Stimulated activated naive CD4-positive, alpha-beta T cell treated with Interleukin-2 at 50 U/mL for 16 hours (primary cell): ENCODE measurements at places on chromosomes 13 and 19.
A peak's percentile ranks its signal among the peaks of the same experiment; 100 is the strongest.

GRCh38 chr13:97743938-97744337, 209.5 kb upstream of the IPO5 start:
- DNase-seq = no peak

GRCh38 chr13:62524061-62524460, 1108.4 kb upstream of the PCDH20 start:
- no peak for DNase-seq

GRCh38 chr13:72570019-72570418, 157.4 kb downstream of the MZT1 start:
- DNase-seq = no peak

- no peak for DNase-seq
These were observed 109.4 kb upstream of the C1QTNF9B start for GRCh38 chr13:24006520-24007248.

DNA sequence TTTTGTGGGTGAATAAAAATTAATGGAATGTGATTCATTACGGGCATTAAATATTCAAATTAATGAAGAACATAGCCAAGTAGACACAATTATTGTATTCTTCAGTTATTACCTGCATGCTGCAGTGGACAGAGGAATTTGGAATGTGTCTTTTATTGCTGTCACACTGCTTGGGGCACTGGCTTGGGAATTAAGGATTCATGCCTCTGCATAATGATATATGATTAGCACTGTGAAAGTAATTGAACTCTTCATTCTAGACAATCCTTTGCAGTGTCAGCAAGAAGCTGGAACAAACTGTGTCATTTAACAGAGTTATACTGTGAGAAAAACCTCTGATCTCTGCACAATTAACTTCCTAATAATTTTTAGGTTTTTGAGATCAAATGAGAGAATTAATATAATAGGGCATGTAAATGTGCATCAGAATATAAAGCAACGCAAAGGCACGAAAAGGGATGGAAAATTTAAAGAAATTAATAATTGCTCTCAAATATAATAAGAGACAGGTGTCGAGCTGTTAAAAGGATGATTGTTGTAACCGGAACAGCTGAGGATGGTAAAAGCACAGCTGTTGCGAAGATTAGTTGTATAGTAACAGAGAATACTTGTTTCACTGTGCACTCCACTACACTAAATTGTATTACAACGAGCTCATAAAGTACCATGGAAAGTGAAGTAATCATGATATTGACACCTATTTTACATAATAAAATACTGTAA, 235.1 kb upstream of the MIR17HG start:
- no peak for DNase-seq

- no peak for DNase-seq
These were observed 68.3 kb downstream of the CEBPG start for GRCh38 chr19:33441828-33442227.

DNA sequence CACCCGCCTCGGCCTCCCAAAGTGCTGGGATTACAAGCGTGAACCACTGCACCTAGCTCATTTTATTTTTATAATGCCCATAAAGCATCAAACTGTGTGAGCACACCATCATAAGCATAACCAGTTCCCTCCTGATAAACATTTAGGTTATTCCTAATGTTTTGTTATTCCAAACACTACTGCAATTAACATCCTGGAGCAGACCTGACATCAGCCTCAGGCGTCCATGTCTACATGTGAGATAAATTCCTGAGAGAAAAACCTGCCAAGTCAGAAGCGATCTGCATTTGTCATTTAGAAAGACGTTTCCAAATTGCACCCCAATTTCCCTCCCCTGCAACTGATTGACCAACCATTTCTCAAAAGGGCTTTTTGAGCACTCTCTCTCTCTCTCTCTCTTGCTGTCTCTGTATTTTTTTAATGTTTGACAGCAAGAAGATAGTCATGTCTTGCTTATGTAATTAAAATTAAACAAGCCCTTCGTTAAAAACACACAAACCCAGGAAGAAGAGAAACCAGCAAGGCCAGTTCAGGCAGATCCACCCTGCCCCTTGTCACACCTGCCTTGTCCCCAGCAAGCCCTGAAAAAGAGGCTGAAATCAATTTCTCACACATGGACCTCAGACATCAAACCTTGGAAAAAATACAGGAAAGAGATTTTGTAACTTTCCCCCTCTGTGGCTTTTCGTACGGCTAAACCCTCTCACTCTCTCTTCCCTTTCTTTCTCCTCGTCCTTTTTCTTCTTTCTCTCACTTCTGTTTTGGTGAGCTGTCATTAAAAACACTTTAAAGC, 9.9 kb downstream of the LYPD3 start:
- no peak for DNase-seq

DNA sequence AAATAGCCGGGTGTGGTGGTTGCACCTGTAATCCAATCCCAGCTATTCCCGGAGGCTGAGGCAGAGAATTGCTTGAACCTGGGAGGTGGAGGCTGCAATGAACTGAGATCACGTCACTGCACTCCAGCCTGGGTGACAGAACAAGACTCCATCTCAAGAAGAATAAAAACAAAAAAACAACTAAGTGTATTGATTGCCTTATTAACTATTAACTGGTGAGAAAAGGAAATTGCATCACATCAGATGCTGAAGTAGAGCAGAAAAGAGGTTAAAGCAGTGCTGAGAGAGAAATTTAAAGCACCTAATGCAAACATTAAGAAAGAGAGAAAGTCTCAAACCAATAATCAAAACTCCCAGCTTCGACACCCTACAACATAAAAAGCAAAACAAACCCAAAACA, 38.3 kb downstream of the KPNA3 start:
- no peak for DNase-seq

DNA sequence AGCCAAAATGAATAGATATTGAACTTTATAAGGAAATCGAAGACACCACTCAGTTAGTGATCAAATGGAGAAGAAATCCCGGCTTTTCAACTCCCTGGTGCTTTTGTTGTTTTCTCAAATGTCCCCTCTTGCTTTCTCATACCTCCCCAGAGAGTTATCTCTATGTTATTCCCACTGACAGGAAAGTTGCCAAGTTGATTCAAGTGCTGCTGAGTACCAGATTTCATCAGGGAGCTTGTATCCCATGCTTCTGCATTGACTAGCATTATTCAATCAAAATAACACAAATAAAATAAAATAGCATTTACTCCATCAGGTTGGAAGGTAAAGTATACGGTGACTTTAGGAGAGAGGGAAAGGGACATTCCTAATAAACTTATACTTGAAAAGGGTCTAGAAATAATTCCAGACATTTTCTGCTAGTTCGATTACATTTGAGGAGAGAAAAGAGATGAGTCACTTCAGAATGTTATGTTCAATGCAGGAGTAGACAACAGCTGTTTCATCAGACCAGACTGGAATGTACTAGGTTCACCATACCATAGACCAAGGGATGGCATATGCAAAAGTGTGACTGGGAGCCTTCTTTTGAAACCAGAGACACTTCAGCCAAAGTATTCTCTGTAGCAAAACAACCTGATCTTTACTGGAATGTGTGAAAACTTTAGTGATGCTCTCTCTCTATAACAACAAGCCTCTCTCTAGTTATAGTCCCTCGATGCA, 397.8 kb downstream of the FGF14 start:
- DNase-seq = no peak

DNA sequence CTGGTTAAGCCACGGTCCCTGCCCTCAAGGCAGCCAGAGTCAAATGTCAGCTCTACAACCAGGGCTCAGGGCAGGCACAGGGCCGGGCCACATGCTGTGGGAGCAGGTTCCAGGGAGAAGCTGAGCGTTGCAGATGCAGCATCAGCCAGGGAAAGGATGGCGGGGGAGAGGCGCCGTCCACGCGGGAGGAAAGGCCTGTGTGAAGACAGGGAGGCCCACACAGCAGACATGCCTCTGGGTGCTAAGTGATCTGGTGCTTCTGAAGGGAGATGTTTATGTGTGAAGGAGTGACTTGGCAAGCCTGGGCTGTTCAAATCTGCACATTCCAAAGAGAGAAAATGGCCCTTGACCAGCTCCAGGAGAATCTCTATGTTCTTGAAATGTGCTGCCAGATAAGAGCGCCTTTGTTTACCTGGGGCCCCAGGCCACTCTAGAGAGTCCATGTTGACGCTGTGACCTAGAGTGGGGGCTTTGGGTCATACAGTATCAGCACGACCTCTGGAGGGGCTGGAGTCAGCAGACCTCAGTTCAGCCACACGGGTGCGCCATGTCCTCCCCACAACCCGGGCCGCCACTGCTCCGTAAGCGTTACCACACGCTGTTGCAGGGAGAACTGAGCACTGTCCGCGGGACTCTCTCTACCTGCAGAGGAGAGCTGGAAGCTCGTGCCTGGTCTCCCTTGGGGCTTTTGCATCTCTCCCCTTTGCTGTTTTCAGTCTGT, 15.9 kb upstream of the ATF5 start:
- DNase-seq = no peak

DNA sequence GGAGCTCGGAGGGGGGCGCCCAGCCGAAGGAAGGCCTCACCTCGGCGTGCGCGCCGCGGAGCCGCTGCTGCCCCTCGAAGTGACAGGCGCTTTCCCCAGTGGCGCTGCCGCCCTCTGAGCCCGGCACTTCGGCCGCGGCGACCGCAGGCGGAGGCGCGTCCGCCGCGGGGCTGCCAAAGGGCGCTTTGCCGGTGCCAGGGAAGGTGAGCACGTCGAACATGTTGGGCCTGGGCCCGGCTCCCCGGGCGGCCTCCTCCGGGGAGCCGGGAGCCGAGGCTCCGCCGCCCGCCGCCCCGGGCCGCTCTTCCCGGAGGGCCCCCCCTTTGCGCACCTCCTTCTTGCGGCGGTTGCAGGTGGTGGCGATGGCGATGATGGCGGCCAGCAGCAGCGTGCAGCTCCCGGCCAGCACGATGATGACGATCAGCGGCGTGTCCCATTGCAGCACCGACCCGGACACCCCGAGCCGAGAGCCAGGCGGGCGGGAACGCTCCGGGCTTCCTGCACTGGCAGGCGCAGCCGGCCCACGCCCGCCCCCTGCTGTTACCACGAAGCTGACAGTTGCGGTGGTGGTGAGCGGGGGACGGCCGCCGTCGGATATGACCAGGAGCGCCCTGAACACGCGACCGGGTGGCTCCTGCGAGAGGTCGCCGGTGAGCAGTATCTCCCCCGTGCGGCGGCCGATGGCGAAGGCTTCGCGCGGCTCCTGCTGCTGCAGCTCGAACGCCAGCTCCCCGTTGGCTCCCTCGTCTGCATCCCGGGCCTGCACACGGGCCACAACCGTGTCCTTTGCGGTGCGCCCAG, 2.5 kb downstream of the PCDH8 start:
- DNase-seq = no peak

DNA sequence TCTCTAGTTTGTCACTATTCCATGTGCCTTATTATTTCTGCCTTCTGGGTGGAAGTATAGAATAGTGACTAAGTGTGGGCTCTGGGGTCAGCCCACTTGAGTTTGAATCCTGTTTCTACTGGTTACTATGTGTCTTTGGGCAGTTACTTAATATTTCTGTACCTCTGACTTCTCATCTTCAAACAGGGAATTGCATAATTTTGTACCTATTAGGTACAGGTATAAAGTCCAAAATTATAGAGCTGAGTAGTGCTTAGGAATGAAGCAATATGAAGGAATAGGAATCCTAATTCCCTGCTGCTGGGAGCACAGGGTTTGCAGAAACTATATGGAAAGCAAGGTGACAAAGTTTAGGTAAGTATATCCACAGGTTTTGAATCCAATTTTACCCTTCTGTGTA, 564.5 kb downstream of the GPC5 start:
- DNase-seq = no peak

DNA sequence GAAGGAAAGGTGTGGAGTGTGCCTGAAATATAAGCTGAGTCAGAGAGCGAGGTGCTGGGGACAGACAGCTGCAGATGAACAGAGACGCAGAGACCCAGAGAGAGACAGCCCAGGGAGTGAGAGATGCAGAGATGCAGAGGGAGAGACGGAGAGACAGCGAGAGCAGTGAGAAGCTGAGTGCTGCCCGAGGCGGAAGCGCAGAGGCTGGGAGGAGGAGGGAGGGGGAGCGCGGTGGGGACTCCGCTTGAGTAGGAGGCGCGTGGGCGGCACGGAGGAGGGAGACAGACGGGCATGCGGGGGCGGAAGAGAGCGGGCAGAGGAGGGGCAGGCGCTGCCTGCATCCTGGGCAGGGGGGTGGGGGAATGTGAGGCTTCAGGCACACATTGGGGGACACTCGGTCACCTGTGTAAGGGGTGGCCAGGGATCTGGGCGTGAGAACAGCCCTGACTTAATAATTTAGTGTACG, 25.7 kb downstream of the SLC8A2 start:
- peak; percentile 50 for DNase-seq

- no peak for DNase-seq
These were observed 22.0 kb downstream of the GGACT start for GRCh38 chr13:100566543-100566942.

DNA sequence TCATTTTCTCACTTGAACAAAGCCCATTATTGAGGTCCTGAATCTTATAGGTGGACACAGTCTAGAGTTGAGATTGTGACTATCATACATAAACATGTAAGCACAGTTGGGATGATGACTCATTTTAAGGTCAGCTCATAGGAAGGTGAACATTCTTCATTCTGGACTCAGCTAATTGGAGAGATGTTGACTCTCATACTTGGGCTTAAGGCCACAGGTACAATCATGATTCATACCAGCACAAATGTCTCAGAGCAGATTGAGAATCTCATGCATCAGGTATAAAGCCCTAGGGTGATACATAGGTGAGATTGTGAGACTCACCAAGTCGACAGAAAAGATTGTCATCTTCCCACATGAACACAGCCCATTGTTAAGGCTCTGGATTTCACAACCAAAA, 62.3 kb upstream of the ZNF724 start:
- no peak for DNase-seq

GRCh38 chr13:54394085-54394700, 1365.6 kb downstream of the OLFM4 start:
- no peak for DNase-seq

- DNase-seq = no peak
These were observed 405.9 kb downstream of the IRS2 start for GRCh38 chr13:109380457-109380856.

DNA sequence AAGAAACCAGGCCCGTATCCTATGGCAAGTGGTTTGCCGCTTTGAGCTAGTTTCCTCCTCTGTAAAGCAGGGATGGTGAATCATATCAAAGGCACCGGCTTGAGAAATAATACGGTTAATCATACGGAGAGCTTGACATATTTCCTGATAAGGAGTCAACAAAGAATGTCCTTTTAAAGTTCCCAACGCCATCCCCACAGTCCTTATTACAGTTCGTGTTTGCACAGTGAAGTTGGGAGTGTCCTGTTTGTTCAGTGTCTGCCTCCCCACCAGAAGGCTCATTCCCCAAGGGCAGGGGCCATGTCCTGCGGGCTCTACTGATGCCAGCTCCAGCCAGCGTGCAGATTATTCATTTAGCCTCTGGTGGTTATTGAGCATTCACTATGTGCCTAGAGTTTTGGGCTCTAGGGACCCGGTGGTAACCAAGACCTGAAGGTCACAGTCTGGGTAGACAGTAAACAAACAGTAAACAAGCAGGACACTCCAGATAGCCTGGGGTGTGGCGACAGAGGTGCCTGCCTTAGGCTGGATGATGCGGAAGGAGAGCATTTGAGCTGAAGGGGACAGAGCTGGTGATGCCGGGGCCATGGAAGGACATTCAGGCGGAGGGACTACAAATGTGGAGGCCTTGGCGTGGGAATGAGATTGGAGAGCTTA, 6.3 kb downstream of the GRAMD1A start:
- DNase-seq = no peak

GRCh38 chr13:34522808-34523207, 419.3 kb upstream of the NBEA start:
- DNase-seq = no peak

- no peak for DNase-seq
These were observed 3.4 kb downstream of the TMPRSS9 start for GRCh38 chr19:2363419-2363818.
